ENCODE measurements at places on chromosomes 5 and 9.
A peak's percentile ranks its signal among the peaks of the same experiment; 100 is the strongest.

DNA sequence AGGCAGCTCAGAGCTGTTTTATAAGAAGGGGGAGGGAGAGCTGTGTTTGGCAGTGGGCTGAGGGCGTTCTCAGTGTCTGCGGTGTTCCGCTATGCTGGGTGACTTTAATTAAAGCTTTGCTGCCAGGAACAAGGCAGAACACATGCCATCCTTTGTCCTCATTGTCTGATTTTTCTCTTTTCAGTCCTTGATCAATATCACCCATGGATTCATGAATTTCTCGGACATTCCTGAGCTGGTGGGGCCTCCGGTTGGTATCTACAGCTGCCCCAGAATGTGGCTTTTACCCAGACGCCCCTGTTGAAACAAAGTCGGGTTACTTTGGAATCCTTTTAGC, 66.5 kb upstream of the TGFBR1 start:
- no peak for DNase-seq

DNA sequence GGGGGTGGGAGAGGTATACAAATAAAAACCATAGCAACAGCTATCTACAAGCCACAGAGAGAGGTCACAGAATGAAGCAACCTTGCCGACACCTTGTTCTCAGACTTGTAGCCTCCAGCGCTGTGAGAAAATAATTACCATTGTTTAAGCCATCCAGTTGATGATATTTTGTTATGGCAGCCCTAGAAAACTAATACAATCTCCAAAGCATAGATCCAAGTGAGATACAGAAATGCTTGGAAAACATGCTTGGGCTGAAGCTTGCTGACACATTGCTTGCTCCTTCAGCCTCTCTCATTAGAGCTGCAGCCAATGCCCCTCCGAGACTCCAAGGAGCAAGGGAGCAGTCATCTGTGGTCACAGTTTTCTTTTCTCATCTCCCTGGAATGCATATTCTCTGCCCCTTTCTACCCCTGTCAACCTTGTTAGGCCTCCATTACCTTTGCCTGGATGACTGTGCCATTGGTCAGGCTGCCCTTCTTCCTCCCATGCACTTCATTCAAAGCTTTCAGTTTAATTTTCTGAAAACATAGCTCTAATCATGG, 401.4 kb upstream of the KLF4 start:
- DNase-seq: no peak

- no peak for DNase-seq
Observed at GRCh38 chr5:77208507-77209163, 1.8 kb upstream of the PDE8B start.

- DNase-seq: no peak
Observed at GRCh38 chr9:113616621-113617496, 153.3 kb downstream of the RGS3 start.

- no peak for DNase-seq
Observed at GRCh38 chr5:151683444-151683843, 3.3 kb downstream of the SPARC start.

GRCh38 chr5:180824630-180825476, 22.2 kb upstream of the MGAT1 start:
- no peak for DNase-seq

DNA sequence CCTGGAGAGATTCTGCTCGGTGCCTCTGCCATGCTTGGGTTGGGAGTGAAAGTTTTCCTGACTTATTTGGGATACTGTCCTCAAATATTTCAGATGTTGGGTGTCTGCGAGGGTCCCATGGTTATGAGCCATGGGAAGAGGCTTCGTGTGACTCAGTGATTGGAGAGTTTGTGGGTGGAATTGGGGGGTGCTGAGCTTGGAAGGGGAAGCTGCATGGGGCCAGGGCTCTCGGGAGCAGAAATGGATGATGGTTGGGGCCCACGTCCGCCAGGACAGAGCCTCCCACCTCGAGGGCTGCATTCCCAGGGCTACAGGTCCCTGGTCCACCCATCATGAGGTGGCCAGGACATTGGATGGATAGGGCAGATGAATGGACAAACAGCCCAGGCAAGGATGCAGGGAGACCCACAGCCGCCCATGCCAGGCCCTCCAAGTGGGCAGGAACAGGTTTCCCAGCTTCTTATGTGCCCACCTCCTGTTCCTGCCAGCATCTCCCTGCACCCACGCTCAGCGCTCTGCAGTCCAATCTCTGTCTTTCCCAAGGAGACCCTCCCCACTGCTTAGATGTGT, 5.5 kb downstream of the OBP2B start:
- DNase-seq: no peak

DNA sequence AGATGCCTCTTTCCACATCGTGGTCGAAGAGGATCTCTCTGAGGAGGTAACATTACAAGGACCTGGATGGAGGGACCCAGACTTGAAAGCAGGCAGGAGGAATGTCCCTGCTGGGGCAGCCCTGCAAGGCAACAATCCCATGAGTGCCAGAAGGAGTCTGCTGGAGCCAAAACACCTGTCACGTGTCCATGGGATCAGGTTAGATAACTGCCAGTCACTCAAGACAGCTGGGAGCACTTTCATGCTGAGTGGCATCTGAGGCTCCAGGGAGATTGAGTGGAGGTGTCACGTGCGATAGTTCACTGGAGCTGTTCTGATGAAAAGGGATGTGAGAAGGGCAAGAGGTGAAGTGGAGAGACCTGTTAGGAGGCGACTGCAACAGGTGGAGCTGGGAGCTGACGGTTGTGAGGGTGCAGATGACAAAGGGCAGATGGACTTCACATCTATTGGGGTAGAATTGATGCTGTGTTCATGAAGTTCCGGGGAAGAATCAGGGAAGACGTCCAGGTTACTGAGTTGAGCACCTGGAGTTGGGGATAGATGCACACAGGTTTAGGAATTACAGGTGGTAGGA, 68.4 kb downstream of the ICE1 start:
- no peak for DNase-seq

DNA sequence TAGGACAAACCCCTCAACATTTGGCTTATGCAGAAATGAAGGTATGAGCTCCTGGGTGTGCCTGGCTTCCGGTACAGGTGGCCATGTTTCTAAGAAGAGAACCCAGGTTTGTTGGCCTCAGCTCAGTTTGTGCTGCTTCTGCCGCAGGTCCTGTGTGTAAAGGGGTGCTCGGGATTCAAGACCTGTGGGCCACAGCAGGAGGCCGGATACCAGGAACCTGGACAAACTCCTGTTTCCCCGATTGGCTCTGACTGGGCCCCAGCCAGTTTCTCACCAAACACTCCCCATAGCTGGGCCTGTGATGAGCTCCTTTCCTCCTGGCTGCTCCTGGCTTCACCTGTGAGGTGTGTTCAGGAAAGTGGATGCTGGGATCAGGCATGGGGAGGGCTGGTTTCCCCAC, 271.2 kb upstream of the IRX2 start:
- no peak for DNase-seq

- peak; percentile 90 for DNase-seq
Observed at GRCh38 chr9:111759762-111760639, 34.7 kb downstream of the SHOC1 start.

DNA sequence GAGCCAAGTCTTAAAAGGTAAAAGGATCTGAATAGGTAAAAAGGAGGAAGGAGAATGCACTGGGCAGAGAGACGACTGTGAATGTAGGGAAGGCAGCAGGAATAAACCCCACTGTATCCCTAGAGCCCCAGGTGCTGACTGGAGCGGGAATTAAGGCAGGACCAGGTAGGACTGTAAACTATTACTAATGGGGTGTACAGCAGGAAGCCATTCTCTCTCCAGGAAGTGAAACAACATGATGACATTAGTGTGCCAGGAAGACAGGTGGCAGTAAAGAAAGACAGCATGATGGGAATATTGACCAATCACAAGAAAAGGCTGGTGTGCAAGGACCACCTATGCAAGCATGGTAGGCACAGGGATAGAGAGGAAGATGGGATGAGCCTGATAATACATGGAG, 433.0 kb downstream of the DNAH5 start:
- DNase-seq: no peak

DNA sequence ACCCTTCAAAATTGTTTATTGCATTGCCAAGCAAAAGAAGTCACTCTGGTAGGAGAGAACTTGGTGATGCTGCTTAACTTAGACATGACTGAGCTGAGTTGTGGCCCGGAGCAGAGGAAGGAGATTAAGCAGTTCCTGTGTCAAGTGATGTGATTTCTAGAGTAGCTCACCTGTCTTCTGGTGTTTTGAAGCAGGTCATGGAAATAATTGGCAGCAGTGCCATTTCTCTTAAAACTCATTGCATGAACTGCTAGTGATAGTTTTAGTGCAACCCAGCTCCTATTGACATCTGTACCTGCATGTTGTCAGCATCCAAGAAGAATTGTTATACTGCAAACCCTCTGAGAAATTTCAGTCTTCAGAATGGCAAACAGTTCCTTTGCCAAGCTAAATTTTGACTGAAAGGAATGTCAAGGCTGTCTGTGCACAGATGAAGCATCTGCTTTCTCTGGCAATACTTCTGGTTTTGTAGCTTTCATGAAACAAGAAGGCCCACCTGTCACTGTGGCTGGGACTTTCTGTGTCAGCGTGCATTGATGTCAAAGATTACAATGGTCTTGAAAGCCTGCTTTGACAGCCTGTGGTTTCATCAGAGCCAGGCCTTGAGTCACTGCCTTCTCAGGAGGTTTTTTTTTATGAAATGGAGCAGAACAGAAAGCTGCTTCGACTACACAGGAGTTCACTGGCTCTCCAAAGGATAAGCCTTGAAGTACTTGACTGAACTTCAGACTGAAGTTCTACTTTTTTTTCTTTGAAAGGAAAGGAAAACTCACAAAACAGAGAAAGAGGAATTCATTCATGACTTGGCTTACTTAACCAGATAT, 90.6 kb downstream of the RALGPS1 start:
- peak; percentile 44 for DNase-seq

DNA sequence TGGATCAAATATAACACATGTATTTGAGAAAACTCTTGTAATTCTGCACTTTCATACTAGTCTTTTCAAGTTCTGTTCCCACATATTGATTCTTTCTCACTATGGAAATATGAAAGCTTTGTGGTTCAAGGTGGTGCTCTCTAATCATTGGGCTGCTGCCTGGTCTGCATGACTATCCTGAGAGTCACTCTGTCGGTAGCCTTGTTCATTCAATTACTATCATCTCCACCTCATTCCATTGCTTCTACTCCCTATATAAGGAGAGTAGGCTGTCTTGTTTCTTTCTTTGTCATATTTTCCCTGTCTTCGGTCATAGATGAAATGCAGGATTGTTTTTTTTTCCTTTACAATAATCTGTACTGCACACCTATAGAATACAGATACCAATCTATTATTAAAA, 341.4 kb upstream of the ACTBL2 start:
- peak; percentile 92 for DNase-seq

DNA sequence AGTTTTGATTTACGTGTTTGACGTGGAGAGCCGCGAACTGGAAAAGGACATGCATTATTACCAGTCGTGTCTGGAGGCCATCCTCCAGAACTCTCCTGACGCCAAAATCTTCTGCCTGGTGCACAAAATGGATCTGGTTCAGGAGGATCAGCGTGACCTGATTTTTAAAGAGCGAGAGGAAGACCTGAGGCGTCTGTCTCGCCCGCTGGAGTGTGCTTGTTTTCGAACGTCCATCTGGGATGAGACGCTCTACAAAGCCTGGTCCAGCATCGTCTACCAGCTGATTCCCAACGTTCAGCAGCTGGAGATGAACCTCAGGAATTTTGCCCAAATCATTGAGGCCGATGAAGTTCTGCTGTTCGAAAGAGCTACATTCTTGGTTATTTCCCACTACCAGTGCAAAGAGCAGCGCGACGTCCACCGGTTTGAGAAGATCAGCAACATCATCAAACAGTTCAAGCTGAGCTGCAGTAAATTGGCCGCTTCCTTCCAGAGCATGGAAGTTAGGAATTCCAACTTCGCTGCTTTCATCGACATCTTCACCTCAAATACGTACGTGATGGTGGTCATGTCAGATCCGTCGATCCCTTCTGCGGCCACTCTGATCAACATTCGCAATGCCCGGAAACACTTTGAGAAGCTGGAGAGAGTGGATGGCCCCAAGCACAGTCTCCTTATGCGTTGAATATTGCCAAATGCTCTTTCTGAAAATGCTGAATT, 850 bp downstream of the RRAGA start:
- DNase-seq: peak; percentile 39

GRCh38 chr5:113115956-113116355, 139.4 kb downstream of the DCP2 start:
- DNase-seq: no peak

DNA sequence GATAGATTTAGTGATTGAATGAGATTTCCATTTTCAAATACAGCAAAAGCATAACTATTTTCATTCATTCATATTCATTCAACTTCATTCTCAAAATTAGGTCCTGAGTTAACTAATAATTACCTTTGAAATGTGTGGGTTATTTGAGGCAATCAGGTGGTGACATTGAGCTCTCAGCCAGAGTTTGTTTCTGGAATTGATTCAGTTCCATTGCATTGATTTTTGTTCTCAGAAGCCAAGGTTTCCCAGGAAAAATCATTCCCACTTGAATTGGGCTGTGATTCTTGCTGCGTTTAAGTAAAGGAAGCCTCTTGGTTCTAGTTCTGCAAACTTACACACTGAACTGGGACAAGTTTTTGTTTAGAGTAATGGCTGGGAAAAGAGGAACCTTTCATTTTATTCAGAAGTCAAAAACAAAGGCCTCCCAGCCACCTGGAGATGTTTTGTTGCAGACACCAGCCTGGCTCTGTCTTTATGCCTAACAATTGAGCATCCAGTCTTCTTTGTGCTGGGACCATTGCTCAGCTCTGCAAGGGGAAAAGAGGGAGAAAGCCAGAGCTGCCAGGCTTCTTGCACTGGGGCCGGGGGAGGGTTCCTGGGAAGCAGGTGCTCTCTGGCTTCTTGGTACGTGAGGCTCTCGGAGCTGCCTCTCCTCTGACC, 198.6 kb downstream of the TRIO start:
- no peak for DNase-seq

DNA sequence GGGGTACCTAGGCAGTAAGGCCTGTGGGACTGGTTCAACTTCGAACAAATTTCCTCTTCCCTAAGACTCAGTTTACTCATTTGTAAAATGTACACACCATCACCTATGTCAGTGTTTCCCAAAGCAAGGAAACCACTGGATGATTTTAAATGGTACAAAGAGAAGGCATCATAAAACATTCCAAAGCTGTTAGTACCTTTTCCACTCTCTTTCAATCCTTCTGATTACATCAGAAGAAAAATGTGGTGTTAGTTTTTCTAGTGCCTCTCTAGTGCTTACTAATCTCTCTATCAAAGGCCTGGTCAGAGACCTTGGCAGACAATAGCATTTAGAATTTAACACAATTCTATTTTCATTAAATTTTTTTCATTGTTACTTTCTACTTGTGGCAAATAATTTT, 18.1 kb downstream of the NR6A1 start:
- peak; percentile 78 for DNase-seq

- no peak for DNase-seq
Observed at GRCh38 chr9:135048046-135048757, 39.3 kb upstream of the OLFM1 start.

DNA sequence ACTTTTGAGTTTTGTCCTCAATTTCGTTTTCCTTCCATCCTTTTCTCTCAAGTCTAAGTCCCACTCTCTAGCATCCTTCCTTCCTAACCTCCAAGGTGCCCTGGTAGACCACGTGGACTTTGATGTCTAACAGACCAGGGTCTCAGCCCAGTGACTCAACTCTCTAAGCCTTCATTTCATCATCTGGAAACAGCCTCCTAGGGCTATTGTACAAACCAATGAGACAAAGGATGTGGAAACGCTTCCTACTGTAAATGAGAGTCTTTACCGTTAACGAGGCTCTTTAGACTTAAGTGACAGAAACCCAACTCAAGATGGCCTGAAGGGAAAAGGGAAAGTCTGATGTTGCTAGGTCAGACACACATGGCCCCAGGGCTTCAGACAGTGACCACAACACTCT, 49.2 kb upstream of the CPLX2 start:
- no peak for DNase-seq

- DNase-seq: no peak
Observed at GRCh38 chr5:58400737-58401136, 59.1 kb downstream of the PLK2 start.

- no peak for DNase-seq
Observed at GRCh38 chr5:69416180-69416579, 1.3 kb downstream of the MARVELD2 start.

Data from astrocyte of the spinal cord (primary cell).